ENCODE measurements at places on chromosomes 6 and 20. TPM values are rescaled to one million over a fixed set of nuclear protein-coding genes. Genes with fewer than 3 reads are reported as not detected.

DNA sequence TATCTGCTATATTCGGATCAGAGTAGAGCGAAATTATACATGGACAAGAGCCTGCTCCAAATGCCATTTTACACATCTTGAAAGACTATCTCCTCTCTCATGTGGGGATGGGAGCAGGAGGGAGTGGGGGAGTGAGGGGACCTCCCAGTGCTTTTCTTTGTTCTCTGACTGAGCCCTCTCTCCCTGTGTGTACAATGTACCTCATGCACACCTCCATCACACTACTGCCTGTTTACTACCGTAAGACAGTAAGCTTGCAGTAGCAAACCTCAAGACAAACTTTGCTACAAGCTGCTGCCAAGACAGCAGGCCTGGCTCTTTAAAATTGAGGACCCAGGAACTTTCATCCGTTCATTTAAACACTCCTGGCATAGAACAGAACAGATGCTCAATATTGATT, 7.2 kb downstream of the NHSL1 start:
- DNase-seq, result no peak

DNA sequence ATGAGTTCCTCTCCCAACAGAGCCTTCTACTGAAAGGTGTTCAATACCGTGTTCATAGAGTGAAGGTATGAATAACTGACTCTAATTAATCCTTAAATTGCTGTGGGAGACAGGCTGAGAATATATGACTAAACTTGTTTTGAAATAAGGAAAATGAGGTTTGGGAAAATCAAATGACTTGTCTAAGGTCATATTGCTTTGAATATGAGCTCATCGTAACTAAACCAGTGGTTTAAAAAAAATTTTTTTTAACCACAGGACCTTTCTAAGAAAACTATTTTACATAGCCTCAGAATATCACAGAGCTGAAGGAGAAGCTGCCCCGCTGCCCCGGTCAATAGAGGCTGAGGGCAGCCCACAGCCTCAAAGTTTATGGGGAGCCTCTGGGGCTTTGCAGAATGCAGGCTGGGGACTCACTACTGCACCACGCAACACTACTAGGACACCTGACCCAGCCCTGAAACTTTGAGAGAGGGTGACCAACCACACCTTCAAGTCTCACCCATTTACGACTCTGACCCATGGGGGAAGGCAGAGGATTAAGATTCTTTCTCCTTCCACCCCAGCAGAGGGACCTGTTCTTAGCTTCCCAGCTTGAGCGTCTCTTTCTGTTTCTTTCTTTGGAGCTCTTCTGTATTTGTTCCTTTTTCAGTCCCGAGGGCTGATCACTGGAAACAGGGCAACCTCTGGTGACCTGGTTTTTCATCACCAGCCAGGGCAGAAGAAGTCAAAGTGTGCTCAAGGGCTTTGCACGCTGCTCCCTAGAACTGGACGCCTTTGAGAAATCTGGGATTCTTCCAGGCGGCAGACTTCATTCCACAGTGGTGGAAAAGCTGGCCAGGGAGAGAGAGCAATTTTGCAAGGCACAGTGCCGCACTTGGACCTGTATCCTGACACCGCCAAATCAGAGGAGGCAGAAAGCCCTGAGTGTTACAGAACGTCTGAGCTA, 220.2 kb downstream of the ATXN1 start:
- DNase-seq, result no peak

- no peak for DNase-seq
Measured at GRCh38 chr6:138285800-138286199, 67.5 kb upstream of the PBOV1 start.

DNA sequence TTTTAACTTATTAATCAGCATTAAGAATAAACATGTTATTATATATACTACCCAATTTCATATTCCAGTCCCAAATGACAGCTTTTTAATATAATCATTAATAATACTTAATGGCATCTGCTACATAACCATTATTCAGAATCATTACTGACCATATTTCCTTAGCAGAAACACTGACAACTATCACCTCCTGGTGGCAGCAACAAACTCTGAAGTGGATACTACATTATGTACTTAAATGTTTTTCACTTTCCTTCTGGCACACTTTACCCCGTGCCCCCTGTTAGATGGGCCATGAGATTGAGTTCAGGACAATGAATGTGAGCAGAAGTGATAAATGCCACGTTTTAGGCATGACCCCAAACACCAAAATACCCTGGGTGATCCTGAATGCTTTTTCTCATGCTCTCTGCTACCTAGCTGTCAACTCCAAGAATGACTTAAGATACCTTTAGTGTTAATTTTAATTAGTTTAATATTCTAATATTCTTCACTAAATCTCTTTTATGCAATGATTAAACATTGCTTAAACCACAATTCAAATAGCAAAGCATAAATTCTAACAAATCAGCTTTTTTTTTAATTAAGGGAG, 77.1 kb downstream of the LMBRD1 start:
- DNase-seq, result no peak

- DNase-seq, result no peak
Measured at GRCh38 chr6:154408891-154409500, 52.4 kb upstream of the IPCEF1 start.

DNA sequence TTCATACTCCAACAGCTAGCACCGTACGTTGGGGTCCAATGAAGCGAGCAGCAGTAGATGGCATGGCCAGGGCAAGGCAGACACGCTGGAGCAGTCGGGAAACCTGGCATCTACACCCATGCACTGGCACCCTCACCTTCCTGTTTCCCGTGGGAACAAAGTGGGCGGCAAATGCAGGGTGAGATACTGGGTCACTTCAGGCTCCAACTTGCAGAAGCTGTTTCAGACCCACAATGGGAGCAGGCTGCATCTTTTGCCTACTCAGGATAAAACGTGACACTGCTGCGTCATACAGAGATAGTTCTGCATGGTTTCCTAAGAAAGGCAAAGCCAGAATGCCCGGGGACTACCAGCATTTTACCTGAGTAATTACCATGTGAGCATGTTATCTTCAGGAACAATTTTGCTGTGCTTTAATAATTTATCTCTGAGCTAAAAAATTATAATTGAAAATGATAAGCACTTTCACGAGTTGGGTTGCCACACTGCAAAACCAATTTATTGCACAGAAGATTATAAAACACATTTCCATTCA, 10.9 kb upstream of the CD93 start:
- no peak for DNase-seq

GRCh38 chr20:63117151-63117550, 98.8 kb downstream of the YTHDF1 start:
- no peak for DNase-seq

- DNase-seq, result no peak
Measured at GRCh38 chr6:150565945-150566344, 33.7 kb upstream of the PLEKHG1 start.

- no peak for DNase-seq
Measured at GRCh38 chr20:48722002-48722731, 105.6 kb downstream of the PREX1 start.

GRCh38 chr6:154206141-154206540, 150.5 kb downstream of the IPCEF1 start:
- no peak for DNase-seq

DNA sequence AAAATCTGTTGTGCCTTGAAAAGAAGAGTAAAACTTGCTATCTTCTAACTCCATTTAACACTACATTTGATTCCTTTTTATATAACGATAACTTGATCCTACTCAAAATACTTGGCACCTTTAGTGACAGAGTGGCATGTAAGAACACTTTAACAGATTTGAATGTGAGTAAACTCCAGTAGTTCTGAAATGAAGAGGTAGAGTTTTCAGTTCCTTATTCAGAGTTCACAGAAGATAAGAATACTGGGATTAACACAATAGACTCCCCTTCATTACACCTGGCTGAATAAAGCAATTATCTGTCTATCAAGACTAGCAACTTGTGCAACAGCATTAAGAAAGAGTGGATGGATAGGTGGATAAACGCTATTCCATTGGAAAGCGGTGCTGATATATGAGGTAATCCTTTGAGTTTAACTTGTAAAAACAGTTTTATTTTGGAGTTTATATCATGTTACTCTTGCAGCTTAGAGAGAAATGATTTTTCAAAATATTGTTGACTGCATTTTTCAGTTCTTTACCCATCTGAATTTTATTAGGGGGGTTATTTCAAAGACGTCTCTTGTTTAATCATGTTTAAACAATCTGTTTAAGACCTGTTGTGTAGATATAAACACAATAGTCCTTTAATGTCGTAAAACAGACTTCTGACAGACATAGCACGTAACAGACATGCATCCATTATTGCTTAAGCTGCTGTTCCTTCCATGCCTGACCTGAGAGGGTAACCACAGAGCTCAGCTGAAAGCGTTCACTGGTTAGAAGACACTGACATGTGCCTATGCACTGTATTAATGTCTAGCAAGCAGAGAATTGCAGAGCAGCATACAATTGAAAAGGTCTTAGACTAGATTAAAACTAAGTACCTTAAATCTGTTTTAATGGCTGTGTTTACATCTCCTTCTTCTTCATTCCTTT, 102.4 kb upstream of the SUPT3H start:
- DNase-seq, result no peak

GRCh38 chr20:34524426-34524825, 8.2 kb downstream of the DYNLRB1 start:
- no peak for DNase-seq

DNA sequence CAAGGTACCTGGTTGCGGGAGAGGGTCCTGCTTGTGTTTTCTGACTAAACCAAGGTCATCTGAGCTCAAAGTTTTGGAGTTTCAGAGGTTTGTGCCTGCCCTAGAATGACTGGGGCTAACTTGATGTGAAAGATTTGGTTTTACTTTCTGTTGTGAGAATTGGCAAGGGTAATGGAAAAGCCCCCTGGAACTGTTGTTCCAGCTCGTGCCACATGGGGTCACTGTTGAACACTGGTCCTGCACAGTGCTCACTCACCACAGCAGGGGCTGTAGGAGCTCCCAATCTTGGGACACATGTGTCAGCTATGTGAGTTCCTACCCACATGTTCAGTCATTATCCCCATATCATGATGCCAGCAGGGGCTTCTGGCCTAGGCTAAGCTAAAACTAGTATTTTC, 6.5 kb downstream of the TGM6 start:
- no peak for DNase-seq

DNA sequence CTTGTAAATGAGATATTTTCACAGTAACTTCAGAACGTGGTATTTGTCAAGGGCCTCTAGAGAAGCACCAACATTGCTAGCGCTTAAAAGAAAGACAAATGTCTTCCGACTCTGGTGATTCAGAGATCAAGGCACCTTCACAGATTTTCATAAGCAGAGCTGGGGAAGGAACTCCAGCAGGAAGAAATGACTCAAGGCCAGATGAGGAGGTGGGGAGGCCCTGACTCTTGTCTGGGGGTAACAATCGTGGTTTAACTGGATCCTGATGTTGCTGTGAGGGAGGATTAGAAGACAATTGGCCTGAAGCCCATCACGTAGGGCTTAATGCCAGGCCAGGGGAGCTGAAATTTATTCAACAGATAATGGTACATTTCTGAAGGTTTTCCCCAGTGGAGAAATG, 122.9 kb upstream of the QKI start:
- DNase-seq, result no peak

DNA sequence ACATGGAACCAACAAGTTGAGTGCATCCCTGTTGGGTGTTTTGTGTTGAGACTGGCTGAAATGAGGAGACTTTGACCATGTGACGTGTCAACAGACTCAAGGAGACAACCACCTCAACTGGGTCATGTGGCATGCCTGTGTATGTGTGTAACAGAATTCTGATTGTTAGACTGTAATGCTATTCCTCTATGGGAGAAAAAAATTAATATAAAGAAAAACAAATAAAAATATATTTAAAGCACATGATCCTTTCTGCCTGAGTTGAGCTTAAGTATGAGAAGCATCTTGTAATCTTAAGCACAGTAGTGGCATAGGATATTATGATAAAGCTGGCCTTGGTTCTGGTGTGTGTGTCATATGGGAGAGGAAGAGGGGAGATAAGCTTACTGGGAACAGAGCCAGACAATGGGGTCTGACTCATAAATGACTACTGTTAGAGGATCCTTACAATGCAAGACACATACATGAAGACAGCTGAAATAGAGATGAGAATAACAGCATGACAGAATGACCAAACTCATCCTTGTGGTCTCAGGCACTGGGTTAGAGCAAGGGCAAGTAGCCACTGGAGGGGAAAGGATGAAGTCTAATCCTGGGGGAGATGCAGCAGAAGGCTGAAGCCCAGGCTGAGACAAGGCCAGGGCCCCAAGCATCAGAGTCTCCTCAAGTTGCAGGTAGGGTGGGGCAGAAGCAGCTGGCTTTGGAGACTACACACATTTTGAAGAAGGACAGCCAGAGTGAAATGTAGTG, 9.2 kb downstream of the TP53INP2 start:
- DNase-seq, result no peak

The CGA gene
- 5.0 TPM for polyA plus RNA-seq

The SLC22A3 gene
- 1.4 TPM for polyA plus RNA-seq

The PNLDC1 gene
- 0.39 TPM for polyA plus RNA-seq

The SUMO4 gene
- 0.25 TPM for polyA plus RNA-seq

The OR10C1 gene
- polyA plus RNA-seq, result not detected
